ENCODE measurements at places on chromosomes 12 and 14.

DNA sequence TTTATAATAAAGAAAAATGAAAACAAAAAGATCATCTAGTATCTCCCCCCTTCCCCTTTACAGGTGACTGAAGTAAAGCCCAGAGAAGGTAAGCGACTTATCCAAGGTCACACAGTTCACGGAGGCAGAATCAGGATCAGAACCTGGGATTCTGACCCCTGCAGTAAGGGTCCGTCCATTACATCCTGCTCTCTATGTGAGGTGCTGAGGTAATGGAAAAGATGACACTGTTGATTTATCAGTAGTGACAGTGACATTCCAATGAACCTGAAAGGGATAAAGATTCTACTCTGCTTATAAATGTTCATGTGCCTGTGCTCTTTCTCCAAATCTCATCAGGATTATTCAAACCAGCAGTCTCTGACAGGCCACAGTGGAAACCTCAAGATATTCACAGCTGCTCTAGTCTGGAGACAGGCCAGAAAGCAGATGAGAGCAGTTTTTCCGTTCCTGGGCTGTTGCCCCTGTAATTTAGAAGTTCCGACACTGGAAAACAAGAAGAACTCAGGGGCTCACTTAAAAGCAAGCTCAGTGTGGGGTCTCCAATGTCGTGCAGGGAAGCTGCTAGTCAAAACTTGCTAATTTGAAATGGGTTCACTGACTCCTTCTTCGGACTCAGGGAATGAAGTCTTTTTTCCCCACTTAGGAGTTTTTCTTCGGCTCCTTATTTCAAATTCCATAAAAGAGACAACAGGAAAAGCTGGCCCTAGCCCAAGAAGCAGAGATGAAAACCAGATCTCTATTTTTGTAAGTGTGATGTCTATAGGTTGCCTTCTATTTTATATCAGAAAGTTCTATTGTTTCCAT is 131.8 kb upstream of the EEA1 start:
- DNase-seq, result peak; percentile 93

- no peak for DNase-seq
Measured at GRCh38 chr12:1993871-1994371, 10.3 kb downstream of the DCP1B start.

DNA sequence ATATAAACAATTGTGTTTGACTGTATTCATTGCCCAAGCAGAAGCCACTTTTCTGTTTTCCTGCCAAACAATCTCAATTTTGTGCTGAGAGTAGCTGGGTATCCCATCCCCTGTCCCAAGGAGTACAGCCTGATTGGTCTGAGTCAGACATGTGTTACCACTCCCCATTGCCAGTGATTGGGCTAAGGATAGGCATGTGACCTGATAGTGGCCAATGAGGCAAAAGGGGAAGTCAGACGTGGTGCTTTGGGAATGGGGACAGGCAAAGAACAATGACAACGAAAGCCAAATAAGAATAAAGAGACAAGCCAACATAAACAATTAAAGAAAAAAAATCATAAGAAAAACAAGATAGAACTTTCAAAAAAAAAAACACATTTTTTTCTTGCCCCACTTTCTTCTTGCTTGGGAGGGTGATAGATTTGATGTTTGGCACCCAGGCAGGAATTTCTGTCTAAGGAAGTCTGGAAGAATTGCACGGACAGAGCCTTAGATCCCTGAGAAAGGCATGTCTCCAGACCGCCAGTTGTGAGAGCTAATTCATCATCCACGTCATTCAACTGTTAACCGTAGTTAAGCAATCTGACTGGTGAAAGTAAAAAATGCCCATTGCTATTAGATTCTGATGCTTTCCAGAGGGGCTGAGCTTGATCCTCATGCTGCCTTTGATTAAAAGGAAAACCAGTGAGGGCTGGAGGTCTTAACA is 626.6 kb upstream of the TMEM132C start:
- DNase-seq, result no peak

- no peak for DNase-seq
Measured at GRCh38 chr14:62914025-62914424, 131.2 kb downstream of the KCNH5 start.

DNA sequence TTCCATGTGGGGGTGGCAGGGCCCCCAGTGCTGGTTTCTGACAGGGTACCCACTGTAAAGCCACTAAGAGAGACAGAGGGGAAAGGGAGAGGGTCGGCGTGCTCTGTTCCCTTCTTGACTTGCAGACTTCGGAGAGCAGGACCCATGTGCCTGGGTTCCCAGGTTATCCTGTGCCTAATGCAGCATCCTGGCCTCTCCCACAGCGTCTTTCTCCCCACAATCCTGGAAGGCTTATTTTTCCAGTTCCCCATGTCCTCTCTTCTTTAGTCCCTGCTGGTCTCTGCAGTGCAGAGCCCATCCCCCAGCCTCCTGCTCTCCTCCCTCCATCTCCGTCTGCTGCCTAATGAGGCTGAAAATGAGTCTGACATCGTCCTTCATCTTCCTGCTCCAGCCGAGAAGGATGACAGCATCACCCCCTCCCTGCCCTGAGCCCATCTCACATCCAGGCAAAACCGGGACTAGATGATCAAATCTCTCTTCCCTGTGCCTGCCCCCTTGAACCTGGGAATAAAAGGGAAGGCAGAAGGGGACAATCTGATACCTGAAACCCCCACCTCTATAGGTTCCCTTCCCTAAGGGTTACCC is 15.1 kb downstream of the CALCOCO1 start:
- peak; percentile 49 for DNase-seq

- DNase-seq, result no peak
Measured at GRCh38 chr14:56814519-56814959, 4.3 kb upstream of the OTX2 start.

DNA sequence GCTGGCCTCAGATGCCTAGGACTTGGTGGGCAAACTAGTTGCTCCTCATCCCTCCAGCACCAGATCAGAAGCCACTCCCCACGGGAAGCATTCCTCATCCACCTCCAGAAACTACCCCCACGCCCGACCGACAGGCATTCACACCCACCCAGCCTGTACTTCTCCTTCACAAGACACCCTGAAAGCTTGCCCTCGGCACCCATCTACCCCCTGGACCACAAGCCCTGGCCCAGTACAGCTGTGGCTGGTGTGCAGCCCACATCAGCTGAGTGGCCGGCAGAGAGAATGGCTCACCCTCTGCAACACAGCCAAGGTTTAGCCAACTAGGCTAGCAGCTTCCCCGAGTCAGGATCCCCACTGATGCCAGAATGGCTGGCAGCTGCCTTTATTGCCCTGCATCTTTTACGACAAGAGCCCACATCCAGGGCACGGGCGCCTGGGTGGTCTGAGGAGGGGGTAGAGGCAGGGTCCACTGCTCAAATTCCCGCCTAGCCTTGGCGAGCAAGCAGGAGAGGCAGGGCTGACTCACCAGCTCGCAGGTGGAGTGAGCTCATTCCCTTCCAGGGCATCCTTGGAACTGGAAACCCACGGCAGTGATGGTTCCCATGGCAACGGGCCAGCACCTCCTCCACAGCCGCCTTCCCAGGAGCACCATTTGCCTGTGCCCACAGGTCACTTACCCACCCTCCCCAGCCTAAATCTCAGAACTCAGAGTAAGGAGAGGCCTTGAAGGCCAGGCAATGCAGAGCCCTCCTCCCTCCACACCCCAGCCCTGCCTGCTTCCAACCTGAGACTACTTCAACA is 17.1 kb downstream of the ACTN1 start:
- no peak for DNase-seq

- no peak for DNase-seq
Measured at GRCh38 chr12:53172352-53172751, 8.2 kb upstream of the ZNF740 start.

- no peak for DNase-seq
Measured at GRCh38 chr14:89188492-89188891, 228.5 kb downstream of the FOXN3 start.

DNA sequence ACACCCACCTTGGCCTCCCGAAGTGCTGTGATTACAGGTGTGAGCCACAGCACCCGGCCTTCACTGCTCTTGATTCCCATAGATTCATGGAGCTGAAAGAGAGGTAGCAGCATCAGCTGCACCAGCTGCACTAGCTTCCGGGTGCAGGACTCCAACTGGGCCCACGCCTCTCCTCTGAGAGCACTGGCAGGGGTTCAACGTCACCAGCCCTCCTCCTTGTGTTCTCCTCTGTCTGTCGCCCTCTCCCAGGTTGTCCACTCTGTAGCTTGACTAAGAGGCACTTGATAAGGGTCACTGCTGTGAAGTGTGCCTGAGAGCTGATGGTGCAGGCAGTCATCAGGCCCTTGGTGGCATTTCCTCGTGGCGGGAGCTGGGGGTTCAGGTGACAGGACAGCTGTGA is 28.3 kb downstream of the MLXIP start:
- DNase-seq, result no peak

DNA sequence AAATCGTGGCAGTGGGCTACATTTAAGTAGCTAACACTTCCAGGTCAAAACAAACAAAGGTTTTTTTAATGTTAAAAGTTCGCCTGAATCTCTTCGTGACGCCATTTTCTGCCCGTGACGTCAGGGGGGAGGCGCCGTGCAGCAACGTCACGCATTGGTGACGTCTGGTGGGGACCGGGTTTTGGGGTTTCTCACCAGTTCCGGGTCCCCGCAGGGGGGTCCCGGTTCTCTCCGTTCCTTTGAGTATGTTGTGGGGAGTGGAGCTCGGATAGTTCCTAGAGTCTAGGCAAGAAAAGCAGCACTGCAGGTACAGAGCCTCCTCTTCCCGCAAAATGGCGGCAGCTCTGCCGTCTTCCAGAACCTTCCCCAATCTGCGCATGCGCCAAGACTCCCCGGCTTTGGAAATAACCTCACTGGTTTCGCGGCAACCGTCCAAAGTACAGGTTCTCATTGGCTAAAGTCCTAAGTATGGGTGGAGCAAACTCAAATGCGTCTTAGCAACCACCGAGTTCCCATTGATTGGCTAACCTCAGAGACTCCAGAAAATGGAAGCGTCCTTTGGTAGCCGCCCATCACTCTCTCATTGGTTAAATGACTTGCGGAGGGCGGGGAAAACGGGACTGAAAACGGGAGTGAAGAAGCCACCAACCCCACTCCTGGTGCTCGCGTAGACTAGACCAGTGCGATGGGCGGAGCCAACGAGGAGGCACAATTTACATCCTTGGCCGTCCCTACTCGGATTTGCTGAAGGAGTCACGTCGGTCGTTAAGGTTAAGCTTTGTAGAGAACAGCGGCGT is at the start of gene RBM23:
Gene RBM23 (minus strand): TSS at position 346 of the 797 bp plus-strand sequence.
- peak; percentile 100 for DNase-seq

DNA sequence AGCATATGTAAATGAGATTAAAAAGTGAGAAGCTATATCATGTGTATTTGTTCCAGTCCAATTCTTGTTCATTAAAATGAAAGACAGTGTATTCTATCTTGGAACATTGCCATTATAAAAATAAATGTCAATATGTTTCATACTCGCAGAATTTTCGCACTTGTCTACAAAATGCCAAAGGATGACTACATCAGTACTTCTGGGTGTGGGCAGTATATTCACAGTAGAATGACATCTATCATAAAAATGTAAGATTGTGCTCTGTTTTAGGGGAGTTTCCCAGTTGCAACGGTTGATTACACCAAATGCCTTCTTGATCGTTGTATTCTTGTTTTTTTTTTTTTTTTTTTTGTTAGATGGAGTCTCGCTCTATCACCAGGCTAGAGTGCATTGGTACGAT is 292.3 kb upstream of the E2F7 start:
- DNase-seq, result no peak

- DNase-seq, result peak; percentile 56
Measured at GRCh38 chr12:2248901-2249381, 196.2 kb downstream of the CACNA1C start.

DNA sequence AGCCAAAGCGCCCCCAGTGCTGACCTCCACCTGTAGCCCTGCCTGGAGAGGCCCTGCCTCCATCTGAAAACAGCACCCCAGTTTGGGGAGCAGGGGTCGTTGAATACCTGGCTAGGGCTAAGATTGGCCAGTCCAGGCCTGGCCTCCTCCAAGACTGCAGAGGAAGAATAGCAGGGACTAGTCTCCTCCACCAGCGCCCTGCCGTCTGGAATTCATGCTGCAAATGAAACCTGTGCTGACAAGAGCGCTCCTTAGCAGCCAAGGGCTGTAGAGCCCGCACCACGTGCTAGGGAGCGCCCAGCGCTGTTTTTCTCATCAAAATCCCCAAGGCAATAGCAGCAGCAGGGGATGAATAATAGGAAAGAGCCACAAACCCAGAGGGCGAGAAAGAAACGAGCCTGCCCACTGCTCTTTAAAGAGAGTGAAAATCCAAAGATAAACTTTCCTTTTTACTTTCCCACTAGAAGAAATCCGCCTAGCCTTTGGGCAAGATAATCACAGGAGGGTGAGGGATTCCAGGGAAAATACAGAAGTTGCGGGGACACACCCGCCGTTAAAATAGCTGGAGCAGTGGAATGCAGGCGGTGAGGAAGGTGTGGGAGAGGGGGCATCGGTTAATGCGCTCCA is 3.3 kb downstream of the COL2A1 start:
- DNase-seq, result no peak

- no peak for DNase-seq
Measured at GRCh38 chr14:76599559-76600287, 161.5 kb upstream of the VASH1 start.

- DNase-seq, result no peak
Measured at GRCh38 chr14:60775296-60775695, 40.7 kb downstream of the MNAT1 start.

DNA sequence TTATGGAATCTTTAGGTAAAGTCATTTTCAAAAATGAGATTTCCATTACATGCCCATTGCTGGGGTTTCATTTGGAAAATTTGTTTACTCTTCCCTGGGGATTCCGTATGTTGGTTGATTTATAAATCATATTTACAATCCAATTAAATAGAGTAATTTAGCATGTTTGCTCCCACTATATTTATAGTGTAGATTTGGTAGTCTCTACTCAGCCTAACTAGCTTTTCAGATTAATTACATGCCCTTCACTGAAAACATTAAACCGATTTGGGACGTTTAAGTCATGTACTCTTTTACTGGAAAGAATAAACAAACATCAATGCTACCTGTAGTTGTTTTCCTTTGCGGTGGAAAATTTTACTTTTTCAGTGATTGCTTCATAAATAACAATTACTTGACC is 10.4 kb downstream of the PAX9 start:
- no peak for DNase-seq

- DNase-seq, result no peak
Measured at GRCh38 chr14:100810861-100811461, 15.0 kb upstream of the MEG3 start.

- DNase-seq, result no peak
Measured at GRCh38 chr14:105864651-105865265, 338.4 kb downstream of the TMEM121 start.

DNA sequence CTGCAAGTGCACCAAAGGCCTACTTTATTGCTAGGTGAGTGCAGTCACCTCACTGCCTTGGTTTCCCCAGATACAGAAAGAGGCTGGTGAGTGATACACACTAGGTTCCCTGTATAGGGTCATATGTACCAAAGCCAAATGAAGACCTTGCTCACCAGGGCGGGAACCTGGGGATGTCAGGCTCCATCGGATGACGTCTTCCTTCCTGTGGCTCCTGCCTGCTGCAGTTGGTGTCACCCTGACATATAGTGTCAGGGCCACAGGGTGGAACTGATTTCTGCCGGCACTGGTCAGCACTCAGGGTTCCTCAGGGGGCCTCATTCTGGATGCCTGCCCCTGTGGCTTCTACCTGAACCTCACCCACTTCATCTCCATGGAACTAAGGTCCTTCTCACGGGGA is 43.1 kb downstream of the PLEKHG3 start:
- no peak for DNase-seq
